Endothelial cell of umbilical vein (primary cell): ENCODE measurements at places on chromosomes 16 and 17. TPM values are rescaled to one million over a fixed set of nuclear protein-coding genes. Genes with fewer than 3 reads are reported as not detected.

DNA sequence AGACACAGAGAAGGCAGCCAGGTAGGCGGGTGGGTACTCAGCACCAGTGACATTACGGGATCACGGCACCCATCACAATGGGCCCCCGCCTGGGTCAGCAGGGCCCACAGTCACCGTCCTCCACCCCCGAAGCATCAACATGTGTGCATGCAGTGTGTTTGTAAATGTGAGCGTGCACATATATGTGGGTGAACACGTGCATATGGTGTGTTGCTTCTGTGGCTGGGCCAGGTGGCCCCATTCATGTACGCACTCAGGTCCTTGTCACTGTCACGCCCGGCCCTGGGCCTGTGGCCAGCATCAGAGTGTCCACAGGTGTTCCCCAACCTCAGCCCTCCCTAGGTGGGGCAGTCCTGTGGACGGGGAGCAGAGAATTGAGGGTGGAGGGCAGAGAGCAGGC, 37.1 kb downstream of the TNFRSF13B start:
- H3K36me3 ChIP-seq = no peaks in the 10 kb centered on the region
- no peak overlapping the region for H3K4me3 ChIP-seq
- no peak overlapping the region for H3K27ac ChIP-seq
- H3K27me3 ChIP-seq = no peaks in the 10 kb centered on the region

GRCh38 chr16:85888405-85889331, 10.3 kb upstream of the IRF8 start:
- H3K4me1 ChIP-seq = peaks cover 19% of the 10 kb centered on the region
- no peaks in the 10 kb centered on the region for H3K36me3 ChIP-seq
- H3K27ac ChIP-seq = peak overlapping the region; percentile 80
- H3K27me3 ChIP-seq = peaks cover 5% of the 10 kb centered on the region
- H3K4me3 ChIP-seq = no peak overlapping the region
- DNase-seq = peak; percentile 88

DNA sequence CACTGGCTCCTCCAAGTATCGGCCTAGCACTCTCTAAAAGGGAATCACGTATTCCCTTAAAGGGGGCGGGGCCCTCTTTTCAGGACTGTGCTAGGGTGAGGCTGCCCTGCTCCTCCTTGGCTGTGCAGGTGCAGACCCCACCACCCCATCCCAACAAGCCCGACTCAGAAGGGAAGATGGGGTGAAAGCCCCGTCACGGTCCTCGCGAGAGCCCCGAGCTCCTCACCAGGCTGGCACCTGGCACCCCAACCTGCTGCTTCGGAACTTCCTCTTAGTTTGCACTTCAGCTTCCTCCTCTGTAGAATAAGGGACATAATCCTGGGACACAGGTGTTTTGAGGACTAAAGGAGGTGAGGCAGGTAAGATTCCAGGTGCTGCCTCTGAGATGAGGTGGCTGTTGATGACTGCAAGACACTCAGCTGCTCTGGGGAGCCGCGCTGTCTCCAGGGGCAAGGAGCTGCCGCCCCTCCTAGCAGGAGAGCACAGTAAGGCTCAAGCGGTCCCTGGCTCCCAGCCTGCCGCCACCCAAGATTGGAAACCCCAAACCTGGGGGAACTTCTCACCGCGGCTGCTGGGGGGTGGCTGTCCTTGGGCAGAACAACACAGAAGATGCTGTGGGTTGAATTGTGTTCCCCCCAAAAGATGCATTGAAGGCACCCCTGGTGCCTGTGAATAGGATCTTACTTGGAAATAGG, 88.8 kb downstream of the MGAT5B start:
- no peak overlapping the region for H3K4me3 ChIP-seq
- no peak for DNase-seq
- no peaks in the 10 kb centered on the region for H3K27me3 ChIP-seq

- no peaks in the 10 kb centered on the region for H3K27me3 ChIP-seq
- H3K4me1 ChIP-seq = no peaks in the 10 kb centered on the region
- H3K4me3 ChIP-seq = no peak overlapping the region
- no peak for DNase-seq
- H3K36me3 ChIP-seq = no peaks in the 10 kb centered on the region
- no peak overlapping the region for H3K27ac ChIP-seq
These were observed 75.0 kb upstream of the WSB1 start for GRCh38 chr17:27218719-27219488.

Gene PPM1E
- 0.01 and 0.02 TPM in 2 replicates for polyA plus RNA-seq

Gene PRR29
- polyA plus RNA-seq = 0.39 and 0.60 TPM in 2 replicates
